ENCODE measurements at places on chromosomes 12 and 14.

GRCh38 chr12:89742337-89743022, 33.8 kb upstream of the ATP2B1 start:
- DNase-seq = no peak

GRCh38 chr12:69388371-69388770, 28.8 kb downstream of the YEATS4 start:
- DNase-seq = peak; percentile 78

DNA sequence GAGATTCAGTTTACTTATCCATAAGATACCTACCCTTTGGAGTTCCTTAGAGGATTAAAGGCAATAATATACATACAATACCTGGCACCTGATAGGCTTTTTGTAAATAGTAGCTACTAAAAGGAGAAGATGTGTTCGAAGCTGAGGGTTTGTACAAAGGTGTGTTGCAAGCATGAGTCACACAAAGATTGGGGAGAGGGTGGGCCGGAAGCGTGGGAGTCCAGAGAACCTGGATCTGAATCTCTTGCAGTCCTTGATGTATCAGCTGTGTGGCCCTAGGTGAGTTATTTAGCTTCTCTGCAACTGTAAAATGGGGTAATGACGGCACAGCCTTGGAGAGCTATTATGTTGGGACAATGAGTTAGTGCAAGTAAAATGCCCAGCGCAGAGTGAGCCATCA, 61.6 kb upstream of the PSMC1 start:
- DNase-seq = no peak

- DNase-seq = peak; percentile 64
Measured at GRCh38 chr14:20697273-20698017, 8.9 kb downstream of the ANG start.

DNA sequence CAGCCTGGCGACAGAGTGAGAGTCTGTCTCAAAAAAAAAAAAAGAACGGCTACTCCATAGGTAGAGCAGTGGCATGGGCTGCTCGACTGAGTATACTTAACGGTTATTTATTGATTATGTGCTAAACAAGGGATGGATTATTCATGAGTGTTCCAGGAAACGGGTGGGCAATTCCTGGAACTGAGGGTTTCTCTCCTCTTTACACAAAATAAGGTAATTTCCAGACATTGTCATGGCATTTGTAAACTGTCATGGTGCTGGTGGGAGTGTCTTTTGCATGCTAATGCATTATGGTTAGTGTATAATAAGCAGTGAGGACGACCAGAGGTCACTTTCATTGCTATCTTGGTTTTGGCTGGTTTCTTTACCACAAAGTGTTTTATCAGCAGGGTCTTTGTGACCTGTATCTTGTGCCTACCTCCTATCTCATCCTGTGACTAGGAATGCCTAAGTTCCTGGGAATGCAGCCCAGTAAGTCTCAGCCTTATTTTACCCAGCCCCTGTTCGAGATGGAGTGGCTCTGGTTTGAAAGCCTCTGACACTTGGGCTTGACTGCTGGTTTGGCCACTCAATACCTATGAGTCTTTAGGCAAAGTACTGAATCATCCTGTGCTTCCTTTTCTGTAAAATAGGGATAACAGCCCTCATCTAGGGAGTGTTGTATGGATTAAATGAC, 3.2 kb downstream of the DGLUCY start:
- DNase-seq = no peak

DNA sequence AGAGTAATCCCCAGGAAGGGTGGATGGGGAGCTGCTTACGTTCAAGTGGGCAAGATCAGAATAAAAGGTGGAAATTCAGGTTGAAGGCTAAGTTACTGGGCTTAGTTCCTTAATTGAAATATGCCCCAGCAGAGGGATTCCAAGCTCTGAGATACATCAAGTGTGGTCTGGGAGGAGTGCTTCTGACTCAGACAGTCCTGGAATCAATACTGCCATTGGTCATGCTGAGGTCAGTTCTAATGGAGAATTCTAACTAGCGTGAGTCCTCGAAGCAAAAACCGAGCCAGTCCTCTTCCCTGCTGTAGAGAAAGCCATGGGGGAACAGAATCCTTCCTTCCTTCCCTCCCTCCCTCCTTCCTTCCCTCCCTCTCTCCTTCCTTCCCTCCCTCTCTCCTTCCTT, 39.9 kb downstream of the NOS1 start:
- no peak for DNase-seq

Data from NCI-H2171 treated with DMSO at 0.1 percent for 48 hours (cell line).